SJCRH30 (cell line): ENCODE measurements at places on chromosomes 16 and 17.

DNA sequence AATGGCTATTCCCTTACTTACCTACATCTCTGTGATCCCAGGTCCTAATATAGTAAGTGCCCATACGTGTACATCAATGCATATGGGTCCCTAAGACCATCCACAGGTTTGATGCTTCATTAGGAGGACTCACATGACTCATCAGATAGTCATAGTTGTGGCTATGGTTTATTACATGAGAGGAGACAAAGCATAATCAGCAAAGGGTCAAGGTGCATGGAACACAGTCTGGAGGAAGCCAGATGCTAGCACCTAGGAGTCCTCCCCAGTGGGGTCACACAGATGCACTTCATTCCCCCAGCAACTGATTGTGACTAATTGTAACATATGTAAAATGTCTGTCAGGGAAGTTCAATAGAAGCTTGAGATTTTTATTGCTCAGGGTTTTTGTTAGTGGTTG lies 42.8 kb downstream of the PHKB start:
- DNase-seq = no peak

GRCh38 chr16:85601730-85602401 lies 11.3 kb upstream of the GSE1 start:
- no peak for DNase-seq

- DNase-seq = no peak
Observed at GRCh38 chr16:66376577-66377305, 10.2 kb downstream of the CDH5 start.

GRCh38 chr17:50371526-50371925 lies 1.5 kb downstream of the MRPL27 start:
- no peak for DNase-seq

GRCh38 chr17:10226930-10227695 lies 28.7 kb upstream of the GAS7 start:
- DNase-seq = peak; percentile 41

DNA sequence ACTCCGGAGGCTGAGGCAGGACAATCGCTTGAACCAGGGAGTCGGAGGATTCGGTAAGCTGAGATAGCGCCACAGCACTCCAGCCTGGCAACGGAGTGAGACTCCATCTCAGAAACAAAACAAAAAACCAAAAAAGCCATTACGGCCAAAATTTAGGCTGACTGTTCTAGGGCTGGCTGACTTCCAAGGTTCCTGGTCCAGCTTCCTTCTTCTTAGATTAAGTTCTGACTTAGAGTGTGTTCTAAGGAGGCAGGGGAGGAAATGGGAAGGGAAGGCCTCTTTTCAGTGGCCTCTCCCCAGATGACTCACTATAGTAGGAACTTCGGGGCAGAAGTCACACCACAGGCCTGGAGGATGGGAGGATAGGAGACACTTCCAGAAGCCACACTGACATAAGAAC lies 27.7 kb upstream of the CLEC18B start:
- DNase-seq = peak; percentile 2

- no peak for DNase-seq
Observed at GRCh38 chr17:64771980-64772844, 110.1 kb upstream of the SMURF2 start.

GRCh38 chr16:1941162-1942046 lies 1.6 kb downstream of the MSRB1 start:
- no peak for DNase-seq

DNA sequence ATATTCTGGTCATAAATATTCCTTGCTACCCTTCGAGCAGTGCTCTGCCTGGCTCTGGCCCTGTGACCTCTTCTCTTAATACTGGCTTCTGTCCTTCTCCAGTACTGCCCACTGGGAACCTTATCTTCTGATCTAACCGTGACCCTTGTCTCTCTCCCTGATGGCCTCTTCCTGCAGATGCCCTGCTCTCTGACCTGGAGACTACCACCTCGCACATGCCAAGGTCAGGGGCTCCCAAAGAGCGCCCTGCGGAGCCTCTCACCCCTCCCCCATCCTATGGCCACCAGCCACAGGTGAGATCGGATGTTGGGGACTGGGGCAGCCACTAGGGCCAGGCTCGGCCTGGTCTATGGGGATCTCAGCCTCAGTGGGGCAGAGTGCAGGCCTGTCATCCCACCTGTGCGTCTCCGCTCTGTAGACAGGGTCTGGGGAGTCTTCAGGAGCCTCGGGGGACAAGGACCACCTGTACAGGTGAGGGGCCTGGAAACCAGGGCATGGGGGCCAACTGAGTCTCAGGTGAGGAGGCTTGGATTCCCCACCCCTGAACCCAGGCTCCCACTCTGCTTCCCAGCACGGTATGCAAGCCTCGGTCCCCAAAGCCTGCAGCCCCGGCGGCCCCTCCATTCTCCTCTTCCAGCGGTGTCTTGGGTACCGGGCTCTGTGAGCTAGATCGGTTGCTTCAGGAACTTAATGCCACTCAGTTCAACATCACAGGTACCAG lies 1.5 kb downstream of the TGFB1I1 start:
- DNase-seq = no peak

GRCh38 chr17:81037798-81038733 lies 3.1 kb downstream of the BAIAP2 start:
- no peak for DNase-seq

DNA sequence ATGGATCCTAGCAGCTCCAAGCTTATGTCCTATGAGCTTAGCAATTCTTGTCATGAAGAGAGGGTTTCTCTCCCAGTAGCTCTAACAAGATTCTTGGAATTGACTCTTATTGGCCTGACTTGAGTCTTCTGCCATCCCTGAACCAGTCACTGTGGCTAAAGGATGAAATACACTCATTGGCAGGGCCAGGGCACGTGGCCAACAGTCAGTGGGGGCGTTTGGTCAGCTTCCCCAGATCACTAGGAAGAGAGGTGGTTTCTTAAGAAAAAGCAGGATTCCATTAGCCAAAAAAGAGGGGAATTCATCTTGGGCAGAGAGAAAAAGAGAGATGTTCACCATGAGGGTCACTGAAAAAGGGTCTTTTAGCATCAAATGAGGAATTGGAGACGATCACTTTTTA lies 363.2 kb downstream of the SNX29 start:
- no peak for DNase-seq

DNA sequence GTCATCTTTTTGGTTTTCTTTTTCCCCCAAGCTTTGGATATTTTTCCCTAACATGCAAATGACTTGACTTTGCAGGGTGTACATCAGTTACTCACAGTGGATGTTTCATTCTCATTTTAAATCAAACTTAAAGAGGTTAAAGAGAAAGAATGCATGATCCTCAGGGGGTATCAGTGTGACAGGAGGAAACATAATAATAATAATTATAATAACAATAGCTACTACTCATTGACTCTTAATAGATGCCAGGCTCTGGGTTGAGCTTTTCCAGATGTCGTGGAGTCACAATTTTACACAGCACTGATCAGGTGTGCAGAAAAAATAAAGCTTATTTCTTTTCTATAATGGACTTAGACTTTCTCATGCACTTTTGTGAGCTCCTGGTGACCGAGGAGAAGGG lies 157.2 kb upstream of the CACNG3 start:
- DNase-seq = no peak

DNA sequence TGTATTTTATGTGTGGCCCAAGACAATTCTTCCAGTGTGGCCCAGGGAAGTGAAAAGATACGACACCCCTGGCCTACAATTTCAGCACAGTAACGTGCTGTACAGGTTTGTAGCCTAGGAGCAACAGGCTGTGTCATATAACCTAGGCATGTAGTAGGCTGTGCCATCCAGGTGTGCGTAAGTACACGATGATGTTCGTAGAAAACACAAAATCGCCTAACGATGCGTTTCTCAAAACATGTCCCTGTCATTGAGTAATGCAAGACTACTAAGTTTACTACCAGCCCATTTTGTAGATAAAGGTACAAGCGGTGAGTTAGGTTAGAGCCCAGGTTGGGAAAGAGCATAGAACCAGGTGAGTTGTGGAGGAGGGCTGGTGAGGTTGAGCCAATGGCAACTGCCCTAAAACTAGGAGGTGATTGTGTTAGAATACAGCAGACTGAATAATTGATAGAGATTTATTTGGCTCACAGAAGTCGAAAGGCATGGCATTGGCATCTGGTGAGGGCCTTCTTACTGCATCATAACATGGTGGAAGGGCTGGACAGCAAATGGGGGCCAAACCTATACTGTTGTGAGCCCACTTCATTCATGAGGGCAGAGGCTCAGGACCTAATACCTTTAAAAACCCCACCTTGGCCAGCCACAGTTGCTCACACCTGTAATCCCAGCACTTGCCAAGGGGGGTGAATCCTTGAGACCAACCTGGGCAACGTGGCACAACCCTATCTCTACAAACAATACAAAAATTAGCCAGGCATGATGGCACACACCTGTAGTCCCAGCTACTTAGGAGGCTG lies 4.2 kb downstream of the EIF1 start:
- DNase-seq = no peak

DNA sequence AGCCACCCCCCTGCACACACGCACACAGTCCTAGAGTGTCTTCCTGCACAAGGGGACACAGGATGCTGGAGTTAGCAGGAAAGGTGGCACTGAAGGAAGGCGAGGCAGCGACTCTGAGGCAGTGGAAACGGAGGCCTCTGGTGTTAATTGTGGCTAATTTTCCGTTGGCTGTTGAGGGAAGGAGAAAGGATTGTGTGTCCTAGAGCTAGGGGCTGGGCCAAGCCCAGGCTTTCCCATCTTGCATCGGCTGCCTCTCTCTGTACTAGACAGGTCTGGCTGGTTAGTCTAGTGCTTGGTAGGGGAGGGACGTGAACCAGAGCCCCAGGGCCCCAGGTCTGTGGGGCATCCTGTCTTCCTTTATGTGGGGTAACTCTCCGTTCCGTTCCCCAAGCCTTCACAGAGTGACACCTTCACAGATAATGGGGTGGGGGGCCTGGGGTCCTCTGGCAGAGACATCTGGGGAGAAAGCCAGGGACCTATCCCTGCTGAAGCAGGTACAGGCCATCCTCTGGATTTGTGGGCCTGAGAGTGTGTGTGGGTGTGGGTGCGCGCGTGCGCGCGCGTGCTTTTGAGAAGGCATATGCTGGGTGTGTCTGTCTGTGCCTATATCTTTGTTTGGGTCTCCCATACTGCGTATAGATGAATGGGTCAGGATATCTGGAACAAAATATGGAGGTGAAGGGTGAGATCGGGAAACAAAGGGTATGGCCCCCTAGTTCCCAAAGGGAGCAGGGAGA lies at the start of gene CHD3:
TSS of gene CHD3 (plus strand) at position 606 of the 737 bp plus-strand sequence. CDS start 212 bp downstream, outside the sequence.
- DNase-seq = peak; percentile 31

GRCh38 chr16:67942510-67943255 lies 1.2 kb downstream of the LCAT start:
- no peak for DNase-seq

- no peak for DNase-seq
Observed at GRCh38 chr16:58495521-58496331, 4.2 kb upstream of the NDRG4 start.

- DNase-seq = no peak
Observed at GRCh38 chr17:47223007-47223406, 13.9 kb downstream of the MYL4 start.

GRCh38 chr17:69012895-69013805 lies 47.6 kb downstream of the ABCA9 start:
- DNase-seq = no peak

DNA sequence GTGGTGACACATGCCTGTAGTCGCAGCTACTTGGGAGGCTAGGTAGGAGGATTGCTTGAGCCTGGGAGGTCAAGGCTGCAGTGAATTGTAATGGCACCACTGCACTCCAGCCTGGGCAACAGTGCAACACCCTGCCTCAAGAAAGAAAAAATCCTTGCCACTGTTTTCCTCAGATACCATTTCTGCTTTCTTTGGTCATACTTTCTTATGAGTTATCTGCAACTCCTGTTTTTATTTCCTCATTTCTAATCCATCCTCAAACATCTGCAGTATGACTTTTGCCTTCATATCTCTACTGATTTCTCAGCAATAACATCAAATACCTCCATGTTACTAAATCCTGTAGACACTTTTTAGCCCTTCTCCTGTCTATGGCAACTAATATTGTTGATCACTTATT lies 3.1 kb upstream of the AP2B1 start:
- DNase-seq = no peak

DNA sequence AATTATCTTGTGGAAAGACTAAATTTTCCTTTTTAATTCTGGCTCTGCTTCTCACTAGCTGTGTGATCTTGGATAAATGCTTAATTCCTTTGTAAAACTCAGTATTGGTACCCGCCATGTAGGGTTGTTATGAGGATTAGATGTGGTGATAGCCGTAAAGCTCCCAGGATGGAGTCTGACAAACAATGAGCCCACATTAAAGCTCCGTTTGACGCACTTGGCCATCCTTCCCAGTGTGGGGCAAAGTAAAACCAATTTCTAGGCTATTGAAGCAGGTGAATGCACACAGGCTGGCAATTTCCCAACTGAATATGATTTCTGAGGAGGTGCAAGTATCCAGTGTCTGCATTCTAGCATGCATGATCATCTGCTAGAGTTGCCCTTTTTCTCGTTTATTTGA lies 123.6 kb downstream of the MRTFB start:
- DNase-seq = peak; percentile 14

DNA sequence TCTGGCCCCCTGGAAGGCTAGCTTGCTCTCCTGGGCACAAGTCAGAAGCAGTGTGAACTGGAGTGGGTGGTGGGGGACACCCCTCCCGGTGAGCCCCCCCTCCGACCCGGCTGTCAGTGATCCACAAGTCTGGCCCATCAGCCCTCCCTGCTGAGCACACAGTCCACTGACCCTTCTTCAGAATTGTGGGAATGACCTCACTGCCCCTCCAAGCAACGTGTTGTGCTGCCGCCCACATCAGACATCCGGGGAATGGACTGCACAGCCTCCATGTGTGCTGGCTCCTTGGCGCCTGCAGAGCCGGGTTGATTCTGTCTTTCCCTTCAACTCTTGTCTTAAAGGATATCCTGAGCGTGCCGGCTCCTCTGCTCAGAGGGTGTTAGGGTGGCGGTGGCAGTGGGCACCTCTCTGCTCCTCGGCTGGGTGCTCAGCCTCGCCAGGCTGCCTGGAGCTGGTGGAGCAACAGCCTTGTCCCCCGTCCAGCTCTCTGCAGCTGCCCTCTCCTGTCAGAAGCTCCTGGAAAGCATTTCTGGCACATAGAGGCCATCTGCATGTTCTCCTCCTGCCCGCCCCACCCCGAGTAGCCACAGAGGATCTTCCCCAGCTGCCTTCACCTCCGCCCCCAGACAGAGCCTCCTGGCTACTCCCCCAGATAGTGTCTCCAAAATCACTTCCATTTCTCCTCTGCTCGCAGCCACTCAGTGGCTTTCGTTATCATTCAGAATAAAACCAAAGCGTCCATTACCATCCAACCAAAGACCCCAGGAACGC lies 19.8 kb downstream of the NPTX1 start:
- DNase-seq = peak; percentile 94

GRCh38 chr17:54793271-54793670 lies 107.4 kb upstream of the TOM1L1 start:
- no peak for DNase-seq

GRCh38 chr16:50021544-50021943 lies 3.5 kb upstream of the CNEP1R1 start:
- no peak for DNase-seq

GRCh38 chr17:17849845-17850373 lies 13.1 kb upstream of the SREBF1 start:
- DNase-seq = peak; percentile 93
